ENCODE measurements at places on chromosomes 11 and 22.

- no peak for DNase-seq
Measured at GRCh38 chr22:31045900-31046538, 35.1 kb upstream of the SMTN start.

DNA sequence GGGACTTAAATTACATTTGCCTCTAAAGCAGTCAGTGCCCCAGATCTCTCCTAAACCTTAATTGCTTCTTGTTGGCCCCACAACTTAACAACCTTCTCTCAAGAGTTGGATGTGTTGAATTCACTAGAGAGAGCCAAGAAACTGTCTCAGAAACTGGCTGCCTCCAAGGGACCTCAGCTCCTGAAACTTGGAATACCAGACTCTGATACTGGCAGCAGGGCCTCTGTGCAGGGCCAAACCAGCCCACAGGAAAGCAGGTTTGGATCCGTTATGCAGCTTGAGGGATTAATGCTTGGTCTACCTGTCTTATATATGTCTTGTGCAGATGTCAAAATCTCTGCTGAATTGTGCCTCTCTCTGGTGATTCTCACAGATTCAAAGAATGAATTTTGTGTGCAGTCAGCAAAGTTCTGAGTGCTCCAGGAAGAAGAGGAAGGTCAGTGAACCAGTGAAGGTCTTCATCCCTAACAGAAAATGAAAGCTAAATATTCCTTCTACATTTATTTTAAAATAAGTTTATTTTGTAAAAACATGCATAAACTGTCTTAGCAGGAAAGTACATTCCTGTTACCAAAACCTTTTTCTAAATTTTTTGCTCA lies 70.8 kb downstream of the LIF start:
- DNase-seq, result no peak

DNA sequence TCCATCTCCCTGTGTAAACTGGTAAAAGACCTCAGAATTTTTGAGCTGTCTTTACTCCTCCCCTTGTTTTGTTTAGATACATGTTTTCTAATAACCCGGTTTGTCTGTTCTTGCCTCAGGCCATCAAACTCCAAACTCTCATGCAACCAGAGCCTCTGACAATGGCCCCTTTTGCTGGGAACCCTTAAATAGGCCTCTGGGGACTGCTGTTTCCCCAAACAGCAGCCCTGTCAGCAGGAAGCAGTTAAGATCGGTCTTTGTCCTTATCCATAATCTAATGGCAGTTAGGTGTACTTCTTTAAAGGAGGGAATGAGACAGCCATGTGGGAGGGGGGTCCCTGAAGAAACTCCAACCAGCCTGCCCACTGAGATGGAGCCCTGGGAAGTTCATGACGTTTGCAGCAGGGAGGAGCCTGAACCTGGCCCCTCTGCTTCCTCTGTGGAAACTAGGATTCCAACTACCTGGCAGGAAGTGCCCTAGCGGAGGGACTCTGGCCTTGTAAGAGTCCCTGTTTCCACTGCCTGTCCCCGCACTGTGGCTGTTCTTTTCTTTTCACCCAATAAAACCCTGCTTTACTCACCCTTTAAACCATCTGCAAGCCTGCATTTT lies 1354.4 kb downstream of the LRRC4C start:
- DNase-seq, result no peak

DNA sequence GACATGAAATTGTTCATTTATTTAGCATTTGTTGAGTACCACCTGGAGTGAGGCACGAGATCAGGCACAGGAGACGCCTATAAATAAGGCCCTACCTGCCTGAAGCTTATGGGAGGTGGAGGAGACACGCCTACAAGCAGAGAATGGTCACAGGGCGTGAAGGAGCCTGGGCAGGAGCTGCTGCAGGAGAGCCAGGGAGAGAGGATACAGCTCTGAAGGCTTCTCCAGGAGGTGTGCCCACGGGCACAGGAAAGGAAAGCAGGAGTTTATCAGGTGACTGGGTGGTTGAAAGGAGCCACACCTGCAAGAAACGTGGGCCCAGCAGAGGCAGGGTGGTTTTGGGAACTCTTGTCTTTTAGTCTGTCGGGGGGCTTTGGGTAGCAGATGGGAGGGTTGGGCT lies 70.3 kb downstream of the BMAL1 start:
- no peak for DNase-seq

DNA sequence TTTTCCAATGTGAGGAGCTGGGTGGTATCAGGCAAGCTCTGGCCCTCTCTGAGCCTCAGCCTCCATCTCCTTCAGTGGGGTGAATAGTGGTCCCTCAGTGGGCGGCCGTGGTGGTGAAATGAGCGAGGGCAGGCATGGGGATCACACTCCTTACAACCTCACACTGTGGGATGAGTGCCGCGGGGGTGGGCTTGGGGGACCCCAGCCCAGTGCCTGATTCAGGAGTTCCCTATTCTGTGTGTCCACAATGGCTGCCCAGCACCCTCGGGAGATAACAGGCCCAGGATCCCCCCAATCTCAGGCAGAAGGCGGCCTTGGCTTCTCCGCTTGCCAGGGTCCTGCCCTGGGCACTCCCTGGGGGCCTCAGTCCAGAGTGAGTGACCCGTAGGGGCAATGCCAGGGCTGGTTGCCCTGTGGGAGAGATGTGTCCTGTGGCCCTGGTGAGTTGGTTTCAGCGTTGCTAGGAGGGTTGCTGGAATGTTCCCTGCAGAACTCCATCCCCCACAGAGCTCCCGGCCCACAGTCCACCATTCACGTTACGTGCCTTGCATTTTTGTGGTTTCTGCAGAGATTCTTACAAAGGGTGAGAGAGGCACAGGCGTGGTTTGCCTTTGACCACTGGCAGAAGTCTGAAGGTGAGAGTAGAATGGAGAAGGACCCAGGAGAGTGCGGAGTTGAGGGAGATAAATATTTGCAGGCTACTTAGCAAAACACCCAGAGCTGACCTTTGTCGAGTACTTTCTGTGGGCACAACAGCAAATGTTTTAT lies 2.9 kb downstream of the ALDH3B1 start:
- DNase-seq, result no peak

DNA sequence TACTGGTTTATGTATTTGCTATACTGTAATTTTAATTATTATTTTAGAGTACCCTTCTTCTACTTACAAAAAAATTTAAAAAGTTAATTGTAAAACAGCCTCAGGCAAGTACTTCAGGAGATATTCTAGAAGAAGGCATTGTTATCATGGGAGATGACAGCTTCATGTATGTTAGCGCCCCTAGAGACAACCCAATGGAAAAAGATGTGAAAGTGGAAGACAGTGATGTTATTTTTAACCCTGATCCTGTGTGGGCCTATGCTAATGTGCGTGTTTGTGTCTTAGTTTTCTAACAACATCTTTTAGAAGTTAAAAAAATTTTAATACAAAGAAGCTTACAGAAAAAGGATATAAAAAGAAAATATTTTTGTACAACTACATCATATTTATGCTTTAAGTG lies 205.0 kb downstream of the FAM76B start:
- no peak for DNase-seq

DNA sequence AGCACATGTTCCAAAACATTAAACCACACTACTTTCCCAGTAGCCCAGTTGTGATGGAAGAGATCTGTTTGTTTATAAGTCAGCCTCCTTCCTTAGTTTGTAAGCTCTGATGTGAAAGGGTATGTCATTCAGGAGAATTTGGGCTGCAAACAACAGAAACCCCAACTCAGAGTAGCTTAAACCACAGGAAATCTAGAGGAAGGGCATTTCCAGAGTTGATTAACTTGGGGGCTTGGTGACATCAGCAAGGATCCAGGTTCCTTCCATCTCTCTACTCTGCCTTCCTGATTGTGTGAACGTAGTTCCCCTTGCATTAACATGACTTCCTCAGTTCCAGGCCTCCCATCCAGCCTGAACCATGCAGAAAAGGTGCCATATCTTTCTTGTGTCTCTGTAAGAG lies 6.5 kb upstream of the FJX1 start:
- DNase-seq, result no peak

GRCh38 chr11:67054346-67054835 lies 2.3 kb upstream of the RHOD start:
- DNase-seq, result no peak

DNA sequence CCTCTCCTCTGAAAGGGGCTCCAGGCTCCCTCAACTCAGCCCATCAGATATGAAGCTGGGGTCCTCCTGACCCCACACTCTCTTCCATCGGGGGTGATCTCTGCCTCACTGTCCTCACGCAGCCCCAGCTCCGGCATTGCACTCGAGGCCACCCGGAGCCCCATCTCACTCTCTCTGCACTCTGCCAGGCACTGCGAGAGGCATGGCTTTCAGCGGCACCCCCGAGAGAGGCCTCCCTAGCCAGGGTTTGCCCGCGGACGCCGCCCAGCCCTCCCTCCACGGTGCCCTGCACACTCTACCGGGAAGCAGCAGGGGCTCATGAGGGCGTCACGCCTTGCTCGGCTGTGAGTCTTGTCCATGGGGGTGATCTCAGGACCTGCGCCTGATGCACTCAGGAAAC lies 436.2 kb downstream of the BRD1 start:
- no peak for DNase-seq

GRCh38 chr11:130609121-130610035 lies 160.9 kb downstream of the ADAMTS15 start:
- DNase-seq, result no peak

DNA sequence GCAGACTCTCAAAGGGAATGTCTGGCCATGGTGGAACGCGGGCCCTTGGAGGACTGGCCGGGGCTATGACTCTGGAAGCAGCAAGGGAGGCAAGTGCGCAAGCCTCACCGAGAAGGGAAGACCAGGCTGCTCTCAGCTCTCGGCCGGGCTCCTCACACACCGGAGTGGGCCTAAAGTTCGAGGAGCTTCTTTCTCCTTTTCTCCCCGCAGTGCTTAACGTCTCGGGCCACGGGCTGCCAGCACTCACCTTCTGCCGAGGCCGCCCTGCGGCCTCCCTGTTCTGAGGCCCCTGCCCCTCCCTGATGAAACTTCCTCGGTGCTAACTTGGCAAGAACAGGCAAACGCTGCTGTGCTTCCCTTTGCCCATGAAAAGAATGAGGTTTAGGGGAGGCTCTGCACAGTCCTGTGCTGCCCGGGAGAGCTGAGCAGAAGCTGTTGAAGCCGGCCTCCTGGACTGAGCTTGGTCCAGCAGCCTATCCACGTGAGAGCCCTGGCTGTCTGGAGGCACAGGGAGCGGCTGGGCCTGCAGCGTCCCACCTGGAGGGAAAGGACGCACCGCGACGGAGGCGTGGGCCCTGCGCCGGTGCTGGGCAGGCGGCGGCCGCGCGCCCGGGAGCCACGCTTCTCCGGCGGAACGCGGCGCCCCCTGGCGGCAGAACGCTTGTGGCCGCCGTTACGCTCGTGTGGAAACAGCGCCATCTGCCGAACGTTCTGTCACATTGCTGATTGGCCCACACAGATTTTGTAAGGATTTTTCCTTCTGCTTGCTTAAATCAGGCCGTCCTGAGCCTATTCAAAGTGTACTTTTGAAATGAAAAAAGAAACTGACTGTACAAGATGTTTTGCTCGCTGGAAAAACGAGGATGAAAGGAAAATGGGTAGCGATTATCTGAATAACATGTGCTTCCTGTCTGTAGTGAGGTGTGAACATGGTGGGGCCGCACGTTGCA lies 65.0 kb upstream of the TMEM45B start:
- peak; percentile 88 for DNase-seq

- DNase-seq, result no peak
Measured at GRCh38 chr22:20419664-20419951, 18.0 kb downstream of the SCARF2 start.

DNA sequence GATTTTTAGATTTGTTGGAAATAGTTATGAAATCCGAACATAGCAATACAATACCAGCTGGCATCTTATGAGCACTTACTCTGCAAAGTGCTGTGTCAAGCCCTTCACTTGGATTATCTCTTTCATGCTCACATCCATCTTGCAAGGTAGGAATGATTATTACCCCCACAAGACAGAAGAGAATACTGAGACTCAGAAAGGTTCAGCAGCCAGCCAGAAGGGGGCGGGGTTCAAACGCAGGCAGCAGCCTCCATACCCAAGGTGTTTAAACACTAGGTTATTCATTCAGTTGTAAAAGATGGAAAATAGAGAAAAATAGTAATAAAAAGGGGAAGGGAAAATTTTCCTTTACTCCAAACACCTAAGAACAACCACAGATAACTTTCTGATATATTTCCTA lies 158.5 kb downstream of the CCDC34 start:
- peak; percentile 54 for DNase-seq

GRCh38 chr11:665062-665703 lies 28.1 kb downstream of the DRD4 start:
- no peak for DNase-seq

DNA sequence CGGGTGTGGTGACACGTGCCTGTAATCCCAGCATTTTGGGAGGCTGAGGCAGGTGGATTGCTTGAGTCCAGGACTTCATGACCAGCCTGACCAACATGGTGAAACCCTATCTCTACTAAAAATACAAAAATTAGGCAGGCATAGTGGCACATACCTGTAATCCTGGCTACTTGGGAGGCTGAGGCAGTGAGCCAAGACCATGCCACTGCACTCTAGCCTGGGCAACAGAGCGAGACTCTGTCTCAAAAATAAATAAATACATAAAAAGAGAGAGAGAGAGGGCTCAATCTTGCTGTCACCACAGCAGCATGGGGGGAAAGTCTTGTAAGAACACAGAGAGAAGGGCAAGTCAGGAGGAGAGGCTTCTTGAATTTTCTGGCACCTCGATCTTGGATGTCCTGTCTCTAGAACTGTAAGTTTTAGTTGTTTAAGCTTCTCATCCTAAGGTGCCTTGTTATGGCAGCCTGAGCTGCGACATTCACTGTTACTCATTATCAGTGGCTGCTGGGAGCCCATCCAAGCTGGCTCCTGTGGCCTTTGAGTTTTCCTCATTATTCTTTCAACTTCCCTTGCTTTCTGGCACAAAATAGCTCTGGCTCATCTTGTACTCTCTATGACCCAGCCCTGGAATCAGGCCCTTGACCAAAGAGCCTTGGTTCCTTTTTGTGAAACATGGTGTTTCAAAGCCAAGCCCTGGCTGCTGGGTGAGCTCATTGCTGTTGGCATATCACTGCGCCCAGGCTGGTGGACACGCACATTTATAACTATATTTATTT lies 8.0 kb upstream of the PSMC3 start:
- DNase-seq, result no peak

GRCh38 chr11:62816557-62816956 lies 11.3 kb upstream of the NXF1 start:
- no peak for DNase-seq

DNA sequence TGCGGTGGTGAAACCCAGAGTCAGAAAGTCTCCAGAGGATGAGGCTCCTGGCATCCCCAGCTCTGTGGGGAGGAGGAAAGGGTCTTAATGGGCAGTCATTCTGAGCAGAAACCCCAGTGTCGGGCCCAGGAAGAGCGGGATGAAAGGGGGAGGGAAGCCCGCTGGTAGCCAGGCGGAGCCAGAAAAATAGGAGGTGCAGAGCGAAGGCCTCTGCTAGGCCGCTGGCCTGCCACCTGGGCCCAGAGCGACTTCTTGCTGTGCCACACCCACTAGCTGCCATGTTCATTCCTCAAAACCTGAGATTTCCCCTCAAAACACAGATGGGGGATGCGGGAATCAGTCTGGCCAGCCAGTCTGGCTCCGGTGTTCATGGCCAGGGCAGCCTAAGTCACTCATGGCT lies 650 bp upstream of the POU2AF3 start:
- no peak for DNase-seq

DNA sequence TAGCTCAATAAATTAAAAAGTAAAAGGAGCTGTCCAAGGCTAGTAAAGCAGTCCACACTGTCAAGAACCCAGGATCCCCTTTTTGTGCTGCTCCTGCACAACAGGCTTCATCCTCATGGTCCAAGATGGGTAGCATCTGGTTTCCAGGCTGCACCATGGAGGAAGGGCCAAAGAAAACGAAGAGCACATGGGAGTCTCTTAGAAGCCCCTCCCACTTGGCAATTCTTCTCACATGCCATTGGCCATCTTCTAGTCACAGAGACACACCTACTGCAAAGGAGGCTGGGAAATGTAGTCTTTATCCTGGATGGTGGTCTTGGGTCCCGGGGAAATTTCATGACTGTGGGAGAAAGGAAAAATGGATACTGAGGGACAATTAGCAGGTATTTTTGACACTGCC lies 37.8 kb downstream of the PRR5L start:
- no peak for DNase-seq
